Stimulated activated CD4-positive, alpha-beta T cell treated with anti-CD3 and anti-CD28 coated beads, Interleukin-15, amount 100 ng/mL, for 1 hour (primary cell): ENCODE measurements at places on chromosomes 12 and 14.

DNA sequence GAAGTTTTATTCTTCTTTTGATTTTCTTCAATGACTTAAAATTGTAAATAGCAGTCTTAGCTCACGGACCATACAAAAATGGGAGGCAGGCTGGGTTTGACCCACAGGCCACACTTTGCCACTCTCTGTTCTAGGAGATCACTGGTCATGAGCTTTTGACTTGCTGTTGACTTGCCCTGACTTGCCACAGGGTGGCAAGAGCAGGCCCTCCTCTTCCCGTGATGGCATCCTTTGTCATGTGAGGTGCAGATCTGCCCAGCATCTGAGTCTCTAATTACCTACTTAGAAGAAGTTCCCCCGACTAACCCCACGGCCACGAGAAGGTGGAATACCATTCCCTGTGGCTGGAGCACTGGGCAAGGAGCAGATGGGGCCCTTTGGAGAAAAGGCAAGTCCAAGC, 81.0 kb upstream of the SCAF11 start:
- no peak for DNase-seq

DNA sequence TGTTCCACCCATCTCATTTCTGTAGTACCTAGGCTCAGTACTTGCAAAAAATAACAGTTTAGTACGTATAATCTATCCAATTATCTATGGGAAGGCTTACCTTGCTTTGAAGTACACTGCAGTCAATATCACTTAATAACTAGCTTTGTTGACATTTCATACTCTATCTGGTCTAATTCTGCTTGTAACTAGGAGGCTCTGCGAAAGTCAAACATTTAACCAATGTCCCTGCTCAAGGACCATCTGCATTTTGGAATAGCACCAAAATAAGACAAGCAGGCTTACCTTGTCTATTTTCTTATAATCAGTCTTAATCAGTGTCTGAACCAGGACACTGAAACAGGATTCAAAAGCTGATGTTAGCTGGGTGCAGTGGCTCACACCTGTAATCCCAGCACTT, 39.9 kb downstream of the SLC25A47 start:
- no peak for DNase-seq

DNA sequence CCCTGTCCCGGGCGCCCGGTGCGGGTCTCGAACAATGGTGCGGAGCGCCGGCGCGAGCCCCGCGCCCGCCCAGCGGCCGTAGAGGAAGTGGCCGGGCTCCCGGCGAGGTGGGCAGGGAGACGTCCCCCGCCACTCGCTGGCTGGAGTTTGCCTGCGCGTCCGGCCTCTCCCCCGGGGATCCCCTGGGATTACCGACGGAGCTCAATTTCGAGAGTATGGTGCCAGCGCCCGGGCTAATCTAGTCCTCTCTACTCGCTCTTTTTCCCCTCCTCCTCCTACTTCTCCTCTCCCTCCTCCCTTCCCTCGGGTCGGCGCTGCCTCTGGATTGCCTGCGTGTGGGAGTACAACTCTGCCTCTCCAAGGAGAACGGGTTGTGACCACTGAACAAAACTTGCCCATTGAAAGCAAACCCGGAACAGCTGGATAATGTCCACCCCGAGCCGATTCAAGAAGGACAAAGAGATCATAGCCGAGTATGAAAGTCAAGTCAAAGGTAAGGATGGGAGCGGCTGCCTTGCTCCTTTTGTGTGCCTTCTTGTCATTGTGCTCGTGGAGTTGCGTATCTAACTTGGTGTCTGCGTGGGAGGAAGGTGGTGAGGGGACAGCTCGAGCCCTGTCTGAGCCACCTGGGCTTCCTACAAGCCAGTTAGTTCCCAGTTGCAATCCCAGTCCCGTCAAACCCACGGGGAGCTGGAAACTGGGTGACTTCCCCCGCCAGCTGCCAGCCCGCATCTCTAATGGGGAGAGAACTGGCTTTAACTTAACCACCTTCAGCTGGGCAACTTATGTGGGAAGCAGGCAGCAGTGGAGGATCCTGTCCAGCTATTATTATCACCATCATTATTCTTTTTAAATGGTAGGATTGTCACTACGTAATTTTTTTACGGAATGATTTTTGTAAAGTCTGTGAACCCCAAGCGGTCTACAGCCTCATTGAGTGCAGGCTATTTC, at the start of gene SRGAP1:
Gene SRGAP1, plus strand, starts transcription at position 310 of the 951 bp plus-strand sequence. Its CDS starts 117 bp downstream, at position 427.
- no peak for DNase-seq

- DNase-seq, result no peak
Measured at GRCh38 chr14:22319526-22320361, 269.3 kb downstream of the DAD1 start.

DNA sequence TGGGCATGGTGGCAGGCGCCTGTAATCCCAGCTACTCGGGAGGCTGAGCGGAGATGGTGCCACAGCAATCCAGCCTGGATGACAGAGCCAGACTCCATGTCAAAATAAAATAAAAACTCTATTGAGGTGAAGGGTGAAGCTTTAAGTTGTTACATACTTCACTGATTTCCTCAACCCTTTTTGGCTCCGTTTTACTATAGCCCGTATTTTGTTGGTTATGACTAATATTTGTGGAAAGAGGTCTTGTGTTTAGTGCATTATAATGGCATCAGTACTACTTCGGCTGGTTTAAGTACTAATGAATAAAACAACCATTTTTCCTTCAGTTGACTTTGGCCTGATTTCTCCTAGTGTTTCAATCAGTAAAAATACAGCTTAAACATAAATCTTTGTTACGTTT, 27.0 kb upstream of the SLC2A14 start:
- no peak for DNase-seq

DNA sequence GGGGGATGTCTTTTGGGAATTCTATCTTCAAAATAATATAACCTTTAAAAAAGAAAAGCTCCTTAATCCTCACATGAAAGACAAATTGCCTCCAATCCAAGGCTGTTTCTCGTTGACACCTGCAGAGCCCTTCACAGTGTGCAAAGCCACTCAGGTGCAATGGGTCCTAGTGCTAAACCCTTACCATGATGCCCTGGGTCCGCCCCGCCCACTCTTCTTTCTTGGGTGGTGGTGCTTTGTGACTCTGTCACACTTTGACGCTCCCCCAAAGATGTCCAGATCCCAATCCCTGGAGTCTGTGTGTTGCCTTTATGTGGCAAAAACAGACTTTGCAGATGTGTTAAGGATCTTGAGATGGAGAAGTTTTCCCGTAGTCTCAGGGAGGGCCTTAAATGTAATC, 29.7 kb downstream of the CLMN start:
- no peak for DNase-seq

- no peak for DNase-seq
Measured at GRCh38 chr12:51850965-51851299, 2.4 kb upstream of the FIGNL2 start.
